Mucosa of descending colon (tissue), 3 donors: ENCODE measurements at places on chromosomes 1 and 21.
A peak's percentile ranks its signal among the peaks of the same experiment; 100 is the strongest.

DNA sequence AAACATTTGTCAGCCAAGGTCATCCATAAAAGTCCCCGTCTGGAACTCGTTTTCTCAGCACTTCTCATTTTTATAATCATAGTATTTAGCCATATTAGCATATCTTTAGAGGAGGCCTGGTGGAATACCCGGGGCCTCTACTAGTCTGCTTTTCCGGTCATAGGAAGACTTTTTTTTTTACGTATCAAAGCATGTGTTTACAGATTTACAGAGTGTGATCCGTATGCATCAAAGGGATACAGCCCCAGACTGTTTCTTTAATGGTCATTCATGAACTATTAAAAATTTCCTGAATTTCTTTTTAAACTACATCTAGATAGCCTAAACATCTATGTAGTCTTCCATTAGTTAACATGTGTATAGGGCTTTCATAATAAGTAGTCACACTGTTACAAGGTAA, 23.5 kb upstream of the DEGS1 start:
- no peak for DNase-seq

DNA sequence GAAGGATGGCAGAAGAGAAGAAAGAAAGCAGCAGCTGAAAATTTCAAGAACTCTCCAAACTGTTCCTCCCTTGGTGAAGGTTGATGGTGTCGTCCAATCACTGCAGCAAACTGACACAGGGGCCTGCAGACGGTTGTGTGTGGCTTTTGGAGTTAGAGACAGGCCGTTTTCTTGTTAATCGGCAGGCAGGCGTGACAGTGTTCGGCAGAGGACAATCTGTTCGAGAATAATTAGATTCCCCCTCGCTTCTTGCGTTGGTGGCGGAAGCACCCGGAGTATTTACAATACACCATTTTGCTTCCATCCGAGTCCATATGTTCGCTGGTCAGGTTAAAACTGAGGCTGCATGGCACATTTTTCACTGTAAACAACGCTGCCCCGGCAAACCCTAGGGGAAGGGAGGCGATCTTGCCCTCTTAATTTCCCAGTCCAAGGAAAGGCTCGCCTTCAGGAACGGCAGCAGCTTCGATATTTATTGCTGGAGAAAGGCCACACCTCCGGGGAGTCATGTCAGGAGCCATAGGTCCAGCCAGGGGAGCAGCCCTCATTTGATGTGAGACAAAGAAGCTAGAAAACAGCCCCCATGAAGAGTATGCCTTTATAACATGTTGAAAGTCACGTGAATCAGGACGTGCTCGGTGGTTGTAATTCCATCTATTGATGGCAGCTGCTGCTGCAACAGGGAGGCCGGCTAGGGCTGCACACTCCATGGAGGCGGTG, 360.1 kb downstream of the SMYD3 start:
- DNase-seq = no peak

DNA sequence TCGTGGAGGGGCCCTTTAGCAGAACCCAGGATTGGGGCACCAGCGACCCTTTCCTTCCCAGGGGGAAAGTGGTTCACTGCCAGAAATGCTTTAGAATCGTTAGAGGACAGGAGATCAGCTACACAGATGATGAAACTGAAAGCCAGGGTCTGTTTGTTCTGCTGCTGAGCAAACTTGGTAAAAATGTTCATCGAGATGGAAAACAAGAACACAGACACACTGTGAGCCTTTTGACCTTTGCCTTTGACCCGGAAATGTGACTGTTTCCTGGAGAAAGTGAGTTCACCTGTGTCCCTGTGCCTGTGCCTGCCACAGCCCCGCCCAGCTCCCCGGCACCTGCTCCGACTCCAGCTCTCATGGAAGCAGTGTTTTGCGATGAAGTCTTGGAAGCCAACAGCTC, 234.3 kb downstream of the CAMTA1 start:
- DNase-seq = peak; percentile 37

DNA sequence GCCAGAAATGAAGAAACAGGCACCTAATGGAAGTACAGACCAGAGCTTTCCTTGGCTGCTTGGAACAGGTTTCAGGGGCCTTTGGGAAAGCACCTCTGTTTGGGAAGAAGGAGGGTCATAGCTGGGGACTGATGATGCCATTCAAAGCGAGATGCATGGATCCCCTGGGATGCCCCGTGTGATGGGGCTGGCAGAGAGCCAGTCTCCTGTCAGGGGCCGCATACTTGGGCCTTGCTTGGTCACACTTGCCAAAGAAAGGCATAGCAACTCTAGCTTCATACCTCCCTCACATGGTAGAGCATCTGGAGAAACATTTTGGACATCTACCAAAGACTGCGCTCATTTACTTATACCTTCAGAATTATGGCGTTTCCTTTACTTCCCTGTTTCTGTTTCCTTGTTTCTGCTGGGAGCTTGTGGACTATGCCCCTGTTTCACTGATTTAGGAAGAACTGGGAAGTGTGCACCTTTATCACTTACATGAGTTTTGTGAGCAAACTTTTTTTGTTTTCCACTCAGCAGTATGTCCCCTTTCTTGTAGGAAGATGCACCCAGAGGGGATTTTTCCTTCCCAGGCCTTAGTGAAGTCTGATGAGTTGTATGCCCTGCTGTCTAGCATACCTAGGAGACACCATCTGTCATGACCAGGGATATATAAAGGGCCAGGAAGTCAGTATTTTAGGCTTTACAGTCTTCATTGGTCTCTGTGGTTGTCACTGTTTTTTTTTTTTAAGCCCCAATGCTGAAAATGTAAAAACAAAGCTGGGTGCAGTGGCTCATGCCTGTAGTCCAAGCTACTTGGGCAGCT, 19.8 kb upstream of the ST3GAL3 start:
- no peak for DNase-seq

DNA sequence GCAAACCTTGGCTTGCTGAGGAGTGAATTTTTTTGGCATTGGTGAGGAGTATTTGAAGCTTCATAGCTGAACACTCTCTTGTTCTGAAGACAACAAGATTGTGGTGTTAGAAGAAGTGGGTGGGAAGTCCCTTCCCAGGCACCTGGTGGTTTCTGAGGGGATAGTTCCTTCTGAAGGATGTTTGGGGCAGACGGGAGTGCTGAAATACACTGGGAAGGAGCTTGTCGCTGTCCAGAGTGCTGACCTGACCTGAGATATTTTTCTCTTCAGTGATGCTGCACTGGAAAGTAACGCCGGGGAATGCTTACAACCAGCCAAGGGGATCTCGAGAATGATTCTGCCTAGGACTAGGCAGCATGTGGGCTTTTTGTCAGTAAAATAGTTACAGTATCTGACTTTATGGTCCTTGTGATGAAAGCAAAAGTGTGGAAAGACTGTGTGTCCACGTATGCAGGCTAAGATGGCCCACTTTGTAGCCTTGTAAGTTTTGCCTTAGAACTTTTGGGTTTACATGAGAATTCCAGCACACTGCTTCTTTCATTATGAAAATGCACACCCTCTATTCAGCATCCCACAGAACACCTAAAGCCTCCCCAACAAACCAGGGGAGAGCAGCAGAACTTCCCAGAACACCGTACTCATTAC, 33.1 kb upstream of the NFASC start:
- DNase-seq = peak; percentile 75

- no peak for DNase-seq
Observed at GRCh38 chr1:248622570-248623001, 12.3 kb downstream of the OR2T11 start.

DNA sequence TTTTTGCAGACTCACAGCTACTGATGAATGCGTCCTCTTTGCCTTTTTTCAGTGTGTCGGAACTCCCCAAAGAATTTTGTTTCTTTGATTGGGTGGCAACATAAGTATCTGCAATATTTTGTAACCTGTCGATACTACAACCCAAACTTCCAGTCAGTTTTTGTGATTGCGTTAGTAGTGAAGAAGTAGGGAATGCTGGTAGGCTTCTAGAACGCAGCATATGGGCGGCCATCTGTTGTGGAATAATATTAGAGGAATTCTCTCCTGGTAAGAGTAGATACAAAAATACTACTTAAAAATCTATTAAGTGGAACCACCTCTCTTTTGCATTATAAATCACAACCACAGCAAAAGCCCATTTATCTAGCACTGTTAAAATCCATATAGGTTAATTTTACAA, 107.4 kb downstream of the LYST start:
- DNase-seq = no peak

- DNase-seq = no peak
Observed at GRCh38 chr1:118979754-118980575, 8.2 kb downstream of the TBX15 start.

- DNase-seq = no peak
Observed at GRCh38 chr21:40253112-40253511, 385.9 kb downstream of the PCP4 start.

GRCh38 chr1:145947551-145947950, 10.3 kb downstream of the LIX1L start:
- no peak for DNase-seq

DNA sequence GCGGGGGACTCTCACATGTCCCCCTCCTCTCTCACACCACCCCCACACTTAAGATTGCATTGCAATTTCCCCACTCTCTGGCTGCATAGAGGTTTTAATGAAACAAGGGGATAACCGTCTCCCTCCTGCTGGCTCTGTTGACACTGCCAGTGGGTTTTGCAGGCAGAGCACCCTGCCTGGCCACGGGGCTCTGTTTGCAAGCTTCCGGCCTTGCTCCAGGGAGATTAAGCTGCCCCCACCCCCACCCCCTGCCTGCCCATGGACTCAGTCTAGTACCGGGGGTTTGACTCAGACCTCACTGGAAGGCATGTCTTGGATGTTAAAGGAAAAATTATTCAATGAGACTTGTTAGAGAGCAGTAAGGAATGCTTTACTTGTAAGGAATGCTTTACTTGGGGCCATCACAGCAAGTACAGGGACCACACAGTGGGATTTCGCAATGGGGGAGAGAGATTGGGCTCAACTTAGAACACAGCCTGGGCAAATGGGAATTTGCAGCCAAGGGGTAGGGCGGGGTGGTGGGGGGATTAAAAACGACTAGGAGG, 101.0 kb downstream of the AJAP1 start:
- DNase-seq = no peak

DNA sequence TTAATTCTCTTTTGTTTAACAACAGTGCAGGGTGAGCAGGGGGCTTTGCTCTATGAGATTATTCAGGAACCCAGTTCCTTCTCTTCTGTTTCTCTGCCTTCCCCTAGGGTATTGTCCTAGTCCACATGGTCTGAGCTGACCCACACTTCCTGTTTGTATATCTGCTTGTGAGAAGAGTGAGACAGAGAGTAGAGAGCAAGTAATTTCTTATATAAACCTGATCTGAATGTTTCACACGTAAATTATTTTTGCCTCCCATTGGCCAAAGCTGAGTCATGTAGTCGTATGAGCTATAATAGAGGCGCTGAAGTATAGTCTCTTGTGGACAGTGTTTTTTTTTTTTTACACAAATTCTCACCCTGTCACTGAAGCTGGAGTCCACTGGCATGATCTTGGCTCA, 134.2 kb upstream of the SERTAD4 start:
- no peak for DNase-seq

DNA sequence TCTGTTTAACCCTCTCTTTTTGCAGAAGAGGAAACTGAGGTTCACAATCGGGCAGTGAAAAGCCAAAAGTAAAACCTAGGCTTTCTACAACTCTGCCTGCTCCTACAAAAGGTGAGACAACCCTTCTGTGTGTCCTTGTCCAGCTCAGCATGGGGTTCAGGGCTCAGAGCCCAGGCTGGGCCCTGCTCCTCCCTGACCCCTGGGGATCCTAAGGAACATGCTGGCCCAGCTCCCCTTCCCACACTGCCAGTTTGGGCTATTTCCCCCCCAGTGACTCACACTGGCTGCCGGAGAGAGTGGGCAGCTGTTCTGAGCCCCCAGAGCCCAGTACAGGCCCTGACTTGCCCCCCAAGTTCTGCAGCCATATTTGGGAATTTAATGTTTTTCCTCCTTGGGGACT, 8.9 kb downstream of the FAM229A start:
- DNase-seq = no peak
